Activated CD4-positive, alpha-beta T cell treated with anti-CD3 and anti-CD28 coated beads for 36 hours (primary cell): ENCODE measurements at places on chromosomes 3 and 15.

- no peak for DNase-seq
Observed at GRCh38 chr3:150960708-150961684, 11.5 kb downstream of the CLRN1 start.

DNA sequence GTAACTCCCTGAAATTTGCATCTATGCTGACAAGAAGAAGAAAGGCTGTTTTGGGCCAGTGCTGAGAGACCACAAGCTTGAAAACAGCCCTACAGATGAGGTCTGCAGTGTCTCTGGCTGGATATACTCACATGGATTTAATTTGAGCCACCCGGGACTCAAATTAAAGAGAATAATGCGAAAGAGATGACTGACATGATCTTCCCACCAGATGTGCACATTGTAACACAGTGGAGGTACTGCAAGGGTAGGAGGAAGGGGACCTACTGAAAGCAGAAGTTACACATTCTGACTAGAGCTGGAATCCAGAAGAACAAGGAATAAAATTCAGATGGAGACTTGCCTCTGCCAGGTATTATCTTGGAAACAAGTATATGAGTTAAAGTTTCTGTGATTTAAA, 728.3 kb upstream of the SGO1 start:
- no peak for DNase-seq

- no peak for DNase-seq
Observed at GRCh38 chr3:104286645-104287044, 1080.1 kb upstream of the ALCAM start.

DNA sequence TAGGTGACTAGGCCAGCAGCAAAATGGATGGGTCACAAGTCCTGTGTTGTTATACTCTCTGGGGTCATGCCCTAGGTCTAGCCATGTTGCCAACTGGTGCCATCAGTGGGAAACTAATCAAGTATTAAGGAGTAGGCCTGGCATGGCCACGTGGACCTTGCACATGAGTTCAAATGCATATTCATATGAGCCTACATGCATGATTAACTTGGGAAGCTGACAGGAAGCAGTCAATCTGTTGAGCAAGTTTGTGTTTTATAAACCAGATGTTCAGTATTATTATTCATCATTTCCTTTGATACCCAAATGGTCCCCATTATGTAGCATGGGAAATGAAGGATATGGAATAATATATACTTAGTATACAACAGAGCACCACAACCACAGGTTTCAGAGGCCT, 95.0 kb downstream of the LRTM1 start:
- no peak for DNase-seq

- peak; percentile 68 for DNase-seq
Observed at GRCh38 chr3:188165596-188165995, 11.6 kb downstream of the LPP start.

DNA sequence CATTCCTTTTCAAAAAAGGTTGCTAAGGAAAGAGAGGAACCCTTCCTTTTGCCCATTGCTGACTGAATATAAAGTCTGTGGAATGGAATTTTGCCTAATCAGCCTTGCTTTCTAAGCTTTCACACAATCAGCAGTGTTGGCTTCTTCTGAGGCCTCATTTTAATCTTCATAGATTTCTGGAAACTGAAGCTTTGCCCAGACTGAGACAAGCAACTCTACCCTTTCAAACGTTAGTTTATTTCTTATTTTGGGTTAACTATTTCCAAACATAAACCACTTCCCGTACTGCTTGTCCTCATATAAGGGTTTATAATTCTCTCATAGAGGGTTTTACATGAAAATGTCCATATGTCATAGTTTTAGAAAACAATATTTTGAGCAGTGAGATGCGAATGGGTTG, 82.9 kb downstream of the NR1D2 start:
- DNase-seq: no peak

GRCh38 chr3:72453706-72454105, 394.5 kb downstream of the SHQ1 start:
- DNase-seq: no peak

GRCh38 chr3:49021813-49022687, at the start of gene NDUFAF3:
TSS of gene NDUFAF3 (plus strand) at chr3:49022121. CDS start at chr3:49022145, 24 bp downstream.
- peak; percentile 96 for DNase-seq

DNA sequence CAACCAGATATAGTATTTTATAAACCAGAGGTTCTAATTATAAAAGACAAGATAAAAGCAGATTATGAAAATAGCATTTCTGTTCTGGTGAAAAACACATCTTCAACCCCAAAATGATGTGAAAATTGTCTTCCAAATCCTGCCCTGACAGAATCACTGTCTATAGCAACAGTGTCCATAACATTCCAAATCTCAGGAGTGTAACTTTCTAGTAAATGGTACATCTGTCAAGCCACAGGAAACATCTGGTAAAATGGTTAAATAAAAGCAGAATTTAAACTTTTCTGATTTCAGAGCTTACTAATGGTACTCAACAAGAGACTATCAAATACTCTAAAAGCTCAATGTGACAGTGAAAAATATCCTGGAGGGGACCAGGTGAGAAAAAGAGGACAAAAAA, 60.5 kb downstream of the VGLL4 start:
- no peak for DNase-seq

DNA sequence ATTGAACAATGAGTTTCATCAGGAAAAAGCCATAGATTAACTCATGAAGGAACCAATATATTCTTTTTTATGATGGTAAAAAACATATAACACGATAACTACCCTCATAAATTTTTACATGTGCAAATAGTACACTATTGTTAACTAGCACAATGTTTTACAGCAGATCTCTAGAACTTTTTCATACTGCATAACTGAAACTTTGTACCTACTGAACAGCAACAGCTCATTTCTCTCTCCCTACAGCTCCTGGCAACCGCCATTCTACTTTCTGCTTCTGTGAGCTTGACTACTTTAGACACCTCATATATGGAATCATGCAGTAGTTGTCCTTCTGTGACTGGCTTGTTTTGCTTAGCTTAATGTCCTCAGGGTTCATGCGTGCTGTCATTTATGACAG, 235.4 kb downstream of the NFKBIZ start:
- peak; percentile 38 for DNase-seq

- peak; percentile 36 for DNase-seq
Observed at GRCh38 chr3:129429080-129429451, 630 bp upstream of the EFCAB12 start.

GRCh38 chr15:55555089-55555488, 33.1 kb downstream of the PYGO1 start:
- no peak for DNase-seq

- no peak for DNase-seq
Observed at GRCh38 chr3:167835953-167836352, 100.4 kb downstream of the SERPINI1 start.

- no peak for DNase-seq
Observed at GRCh38 chr3:168989396-168989795, 674.1 kb downstream of the MECOM start.

DNA sequence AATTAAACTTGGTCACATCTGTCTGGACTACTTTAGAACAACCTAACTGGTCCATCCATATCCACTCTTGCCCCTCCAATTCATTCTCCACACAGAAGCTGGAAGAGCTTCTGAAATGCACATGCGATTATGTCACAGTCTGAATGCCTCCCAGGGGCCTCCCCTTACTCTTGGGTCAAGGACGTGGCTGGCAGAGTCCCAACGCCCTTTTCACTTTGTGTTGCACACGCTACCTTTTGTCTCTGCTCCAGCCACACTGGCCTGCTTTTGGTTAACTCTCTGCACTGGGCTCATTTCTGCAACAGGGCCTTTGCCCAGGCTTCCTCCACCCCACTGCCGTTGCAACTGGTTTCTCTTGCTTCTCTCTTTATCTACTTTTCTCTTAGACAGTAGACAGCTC, 245.2 kb downstream of the IL20RB start:
- no peak for DNase-seq

GRCh38 chr15:40349163-40349562, 1.7 kb upstream of the PHGR1 start:
- DNase-seq: no peak

- DNase-seq: no peak
Observed at GRCh38 chr3:151584566-151584965, 123.7 kb upstream of the IGSF10 start.

DNA sequence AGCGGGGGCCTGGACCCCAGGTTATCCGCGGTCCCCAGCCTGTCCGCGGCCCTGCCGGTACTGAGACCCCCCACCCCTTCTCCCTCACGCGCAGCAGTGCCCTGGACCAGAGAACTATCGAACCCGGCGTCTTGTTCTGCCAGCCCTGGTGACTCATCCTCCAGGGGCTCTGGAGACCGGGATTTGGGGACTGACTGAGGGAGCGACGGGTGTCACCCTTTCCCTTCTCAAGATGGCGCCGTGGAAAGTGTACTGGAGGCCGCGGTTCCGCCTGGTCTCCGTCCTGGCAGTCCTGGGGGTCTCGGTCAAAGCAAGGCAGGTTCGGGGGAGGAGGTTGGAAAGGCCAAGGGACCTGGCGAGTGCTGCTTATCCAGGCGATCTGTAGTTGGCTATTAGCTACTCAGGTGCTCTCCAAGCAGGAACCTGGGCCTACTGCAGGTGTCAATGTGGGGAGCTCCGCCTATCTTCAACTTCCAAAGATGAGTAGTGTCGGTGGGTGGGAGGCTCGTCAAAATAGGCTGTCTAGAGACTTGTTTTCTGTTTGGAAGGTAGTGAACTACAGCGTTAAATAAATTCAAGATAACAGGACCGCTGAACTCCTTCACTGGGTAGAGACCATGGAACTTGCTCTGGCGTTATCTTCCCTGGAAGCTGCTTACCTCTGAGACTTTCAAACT, 790 bp downstream of the RAB5A start:
- peak; percentile 73 for DNase-seq

- no peak for DNase-seq
Observed at GRCh38 chr15:45611305-45611704, 23.5 kb upstream of the SQOR start.

- no peak for DNase-seq
Observed at GRCh38 chr3:28698706-28699105, 350.1 kb upstream of the AZI2 start.

DNA sequence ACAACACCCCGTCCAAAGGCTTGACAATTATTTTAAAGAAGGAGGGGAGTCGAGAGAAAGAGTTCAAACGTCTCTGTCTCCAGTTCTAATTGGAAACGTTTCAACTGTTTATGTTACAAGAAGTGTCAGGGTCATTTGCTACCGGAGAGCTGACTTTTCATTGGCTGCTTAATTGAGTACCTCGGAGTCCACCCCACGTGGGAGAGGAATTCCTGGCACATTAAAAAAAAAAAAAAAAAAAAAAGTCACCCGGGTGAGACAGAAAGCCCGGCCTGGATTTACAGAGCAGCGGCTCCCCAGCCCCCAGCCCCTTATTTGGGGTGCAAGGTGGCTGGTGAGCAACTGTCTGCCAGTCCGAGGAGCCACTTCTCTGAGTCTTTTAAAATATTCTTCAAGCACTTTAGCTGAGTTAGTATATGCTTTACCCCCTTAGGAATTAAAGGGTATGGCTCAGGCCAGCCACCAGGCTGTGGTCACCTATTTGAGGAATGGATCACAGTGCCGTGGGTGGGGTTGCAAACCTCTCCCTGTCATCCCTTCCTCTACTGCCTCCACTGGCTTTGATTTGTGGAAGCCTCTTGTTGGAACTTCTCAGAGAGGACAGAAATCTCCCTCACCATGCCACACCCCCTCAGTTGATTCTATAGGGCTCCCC, 3.9 kb upstream of the TLE3 start:
- DNase-seq: no peak

DNA sequence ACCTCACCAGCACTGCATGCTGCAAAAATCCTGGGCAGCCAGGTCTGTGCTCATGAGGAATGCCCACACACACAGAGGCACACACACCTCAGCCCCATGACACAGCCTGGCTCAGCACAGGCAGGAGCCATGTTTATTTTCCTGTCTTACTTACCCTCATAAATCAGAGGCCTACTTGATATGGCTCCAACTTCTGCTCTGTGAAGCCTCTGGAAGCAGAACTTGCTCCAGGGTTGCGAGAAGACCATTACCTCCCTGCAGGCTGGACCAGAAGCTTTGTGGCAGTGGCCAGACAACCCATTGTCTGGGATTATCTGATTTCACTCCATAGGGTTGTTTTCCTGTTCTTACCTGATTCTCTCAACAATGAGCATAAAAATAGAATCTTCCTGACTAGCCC, 43.8 kb upstream of the CMTM8 start:
- no peak for DNase-seq

- DNase-seq: no peak
Observed at GRCh38 chr3:113097960-113098447, 107.2 kb downstream of the GTPBP8 start.

DNA sequence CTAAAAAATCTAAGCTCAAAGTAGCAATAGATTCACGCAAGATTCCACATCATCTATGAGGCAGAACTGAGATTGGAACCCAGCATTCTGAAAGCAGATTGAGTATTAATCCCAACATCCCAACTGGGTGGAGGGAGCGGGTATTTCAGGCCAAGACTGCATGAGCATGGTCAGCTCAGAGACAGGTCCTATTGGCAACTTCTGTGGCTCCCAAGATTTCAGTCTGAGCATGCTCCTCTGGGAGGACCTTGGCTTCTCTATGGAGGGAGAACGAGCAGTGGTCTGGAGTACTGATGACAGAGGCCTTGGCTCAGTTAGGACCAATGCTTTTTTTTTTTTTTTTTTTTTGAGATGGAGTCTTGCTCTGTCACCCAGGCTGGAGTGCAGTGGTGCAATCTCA, 4.0 kb upstream of the ITGA11 start:
- no peak for DNase-seq

DNA sequence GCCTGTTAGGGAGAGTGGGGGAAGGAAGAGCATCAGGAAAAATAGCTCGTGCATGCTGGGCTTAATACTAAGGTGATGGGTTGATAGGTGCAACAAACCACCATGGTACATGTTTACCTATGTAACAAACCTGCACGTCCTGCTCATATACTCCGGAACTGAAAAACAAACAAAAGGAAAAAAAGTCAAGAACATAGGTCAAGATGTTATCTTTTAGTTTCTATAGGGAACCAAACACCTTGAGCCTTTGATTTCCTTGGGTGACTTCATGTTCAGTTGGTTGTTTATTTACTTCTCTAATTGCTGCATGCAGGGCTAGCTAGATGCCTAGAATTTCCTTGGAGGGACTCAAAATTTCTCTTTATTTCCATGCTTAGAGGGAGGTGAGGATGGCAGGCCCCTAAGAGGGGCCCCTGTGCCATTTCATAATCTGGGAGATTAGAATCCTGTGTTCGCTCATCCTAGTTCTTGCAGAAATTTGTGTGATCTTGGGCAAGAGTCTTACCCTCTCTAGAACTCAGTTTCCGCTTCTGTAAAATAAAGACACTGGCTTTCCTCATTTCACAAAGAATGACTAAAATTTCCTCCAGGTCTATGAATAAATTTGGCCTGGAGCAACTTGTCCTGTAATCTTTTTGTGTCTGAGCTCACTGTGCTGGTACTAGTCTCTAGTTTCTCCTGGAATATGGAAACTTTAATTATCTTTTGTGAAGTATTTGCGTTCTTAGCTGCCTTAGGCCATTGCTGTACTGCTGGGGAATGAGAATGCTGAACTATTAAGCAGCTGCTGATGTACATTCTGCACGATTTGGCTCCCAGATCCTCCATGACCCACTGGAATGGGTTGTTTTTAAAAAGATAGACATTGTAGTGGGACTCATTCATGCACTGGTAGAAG, 457.5 kb downstream of the EDEM1 start:
- DNase-seq: no peak
